Activated naive CD4-positive, alpha-beta T cell treated with Interleukin-2 at 50 U/mL for 16 hours (primary cell): ENCODE measurements at places on chromosomes 3 and 15.

- DNase-seq = no peak
Observed at GRCh38 chr3:155948476-155948875, 78.0 kb downstream of the GMPS start.

GRCh38 chr3:7520059-7520458 is 659.1 kb downstream of the GRM7 start:
- DNase-seq = no peak

DNA sequence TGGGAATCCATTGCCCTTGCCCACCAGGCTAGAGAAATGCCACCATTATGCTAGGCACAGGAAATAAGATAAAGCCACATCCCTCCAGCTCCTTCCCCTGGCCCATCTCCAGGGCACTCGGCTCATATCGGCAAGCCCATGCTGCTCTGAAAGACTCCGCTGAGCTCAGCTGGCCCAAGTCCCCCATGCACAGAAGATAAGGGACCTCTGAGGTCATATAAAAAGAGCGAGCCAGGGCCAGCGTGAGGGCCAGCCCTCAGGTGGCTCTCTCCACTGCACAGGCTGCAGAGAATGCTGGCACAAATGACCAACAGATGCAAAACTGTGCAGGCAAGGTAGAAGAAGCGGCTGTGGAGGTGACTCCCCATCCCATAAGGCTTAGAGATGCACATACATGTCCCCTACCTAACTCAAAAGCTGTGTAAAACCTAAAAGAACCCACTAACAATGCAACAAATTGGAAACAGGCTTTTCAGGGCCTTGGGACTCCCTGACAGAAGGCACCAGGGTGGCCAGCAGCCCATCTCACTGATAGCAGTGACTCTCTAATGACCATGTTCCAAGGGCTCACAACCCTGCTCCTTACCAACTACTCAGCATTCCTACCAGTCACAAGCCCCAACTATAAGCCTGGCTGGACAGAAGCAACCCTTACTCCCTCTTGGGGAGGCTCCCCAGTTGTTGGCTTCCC is 3.0 kb downstream of the RAB6B start:
- DNase-seq = no peak

- DNase-seq = no peak
Observed at GRCh38 chr15:48073881-48074280, 46.9 kb upstream of the SLC24A5 start.

DNA sequence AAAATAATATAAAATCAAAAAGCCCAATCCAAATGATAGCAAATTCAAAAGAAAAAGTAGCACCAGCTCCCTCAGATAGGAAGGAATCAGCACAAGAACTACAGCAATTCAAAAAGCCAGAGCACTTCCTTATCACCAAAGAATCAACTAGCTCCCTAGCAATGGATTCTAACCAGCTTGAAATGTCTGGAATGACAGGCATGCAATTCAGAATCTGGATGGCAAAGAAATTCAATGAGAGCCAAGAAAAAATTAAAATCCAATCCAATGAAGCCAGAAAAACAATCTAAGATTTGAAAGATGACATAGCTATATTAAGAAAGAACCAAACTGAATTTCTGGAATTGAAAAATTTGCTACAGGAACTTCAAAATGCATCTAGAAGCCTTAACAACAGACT is 1334.4 kb upstream of the ALCAM start:
- no peak for DNase-seq

GRCh38 chr15:26757141-26757540 is 15.7 kb downstream of the GABRB3 start:
- no peak for DNase-seq

- no peak for DNase-seq
Observed at GRCh38 chr15:88680241-88681001, 41.6 kb downstream of the ISG20 start.

GRCh38 chr15:78396976-78397375 is 41.0 kb upstream of the IREB2 start:
- no peak for DNase-seq

GRCh38 chr3:188779281-188779980 is 392.3 kb upstream of the TPRG1 start:
- no peak for DNase-seq

DNA sequence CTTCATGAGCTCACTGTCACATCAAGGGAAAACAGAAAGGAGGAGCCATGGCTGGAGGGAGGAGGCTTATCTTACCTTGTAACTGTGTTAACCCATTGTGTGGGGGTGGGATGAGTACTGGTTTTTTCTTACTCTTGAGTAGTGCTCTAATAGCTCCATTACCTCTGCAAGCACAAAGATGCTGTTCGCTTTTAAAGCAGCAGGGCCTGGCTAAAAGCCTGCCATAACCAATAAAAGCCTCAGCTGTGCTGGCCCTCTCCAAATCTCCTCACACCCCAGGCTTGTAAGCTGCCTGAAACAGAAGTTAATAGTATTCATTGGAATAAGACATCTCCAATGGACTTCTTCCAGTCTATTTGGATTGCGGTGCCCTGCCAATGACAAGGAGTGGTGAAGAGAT is 544.1 kb downstream of the TUSC7 start:
- no peak for DNase-seq

DNA sequence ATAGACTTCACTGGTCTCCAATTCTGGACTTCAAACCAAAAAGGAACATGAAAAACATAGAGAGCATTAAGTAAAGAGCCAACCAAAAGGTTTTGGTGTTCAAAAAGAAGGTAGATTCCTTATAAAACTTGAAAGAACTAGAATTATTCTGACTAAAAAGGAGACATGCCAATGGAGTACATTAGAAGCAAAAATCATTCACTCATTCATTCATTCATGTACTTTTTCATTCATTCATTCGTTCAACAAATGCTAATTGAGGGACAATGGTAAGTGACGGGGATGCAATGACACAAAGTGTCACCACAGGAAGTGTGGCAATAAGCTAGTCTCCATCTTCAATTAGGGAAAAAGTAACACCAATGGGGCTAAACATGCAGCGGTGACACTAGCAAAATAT is 181.0 kb upstream of the ATP11B start:
- no peak for DNase-seq

DNA sequence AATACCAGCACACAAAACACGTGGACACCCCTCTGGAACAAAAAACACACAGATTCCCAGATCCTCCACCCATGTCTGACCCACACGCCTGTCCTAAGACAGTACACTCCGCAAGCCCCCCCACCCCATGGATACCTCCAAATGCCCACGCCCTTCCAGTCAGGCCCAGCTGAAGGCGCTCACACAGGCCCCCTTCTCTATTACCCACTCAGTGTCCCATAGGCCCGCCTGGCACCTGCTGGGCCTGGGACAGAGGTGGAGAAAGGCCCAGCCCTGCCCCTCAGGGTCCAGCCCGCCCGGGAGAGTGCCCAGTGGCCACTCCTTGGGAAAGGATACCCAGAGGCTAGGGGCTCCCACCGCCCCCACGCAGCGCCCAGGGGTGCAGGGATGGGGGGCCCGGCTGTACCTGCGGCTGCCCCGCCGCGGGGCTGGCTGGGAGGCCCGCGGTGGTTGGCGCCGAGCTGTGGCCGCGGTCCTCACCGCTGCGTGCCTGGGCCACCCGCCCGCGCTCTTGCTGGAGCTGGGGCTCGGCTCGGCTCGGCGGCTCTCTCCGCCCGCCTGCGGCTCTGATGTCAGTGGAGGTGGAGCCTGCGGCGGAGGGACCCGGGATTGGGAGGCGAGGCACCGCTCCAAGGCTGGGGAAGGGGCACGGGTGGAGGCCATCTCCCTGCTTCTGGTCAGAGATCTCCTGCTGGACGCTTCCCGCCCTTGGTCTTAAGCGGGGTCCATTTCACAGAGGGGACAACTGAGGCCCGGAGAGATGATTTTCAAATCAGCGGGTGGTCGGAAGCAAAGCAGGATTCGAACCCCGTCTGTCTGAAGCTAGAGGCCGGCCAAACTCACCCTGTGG is at the start of gene CAMK1:
CAMK1 (minus strand) TSS at position 522 of the 850 bp plus-strand sequence. CDS start 2,198 bp downstream, outside the sequence.
- DNase-seq = peak; percentile 71

- no peak for DNase-seq
Observed at GRCh38 chr3:128710816-128711433, 15.1 kb upstream of the RAB7A start.

DNA sequence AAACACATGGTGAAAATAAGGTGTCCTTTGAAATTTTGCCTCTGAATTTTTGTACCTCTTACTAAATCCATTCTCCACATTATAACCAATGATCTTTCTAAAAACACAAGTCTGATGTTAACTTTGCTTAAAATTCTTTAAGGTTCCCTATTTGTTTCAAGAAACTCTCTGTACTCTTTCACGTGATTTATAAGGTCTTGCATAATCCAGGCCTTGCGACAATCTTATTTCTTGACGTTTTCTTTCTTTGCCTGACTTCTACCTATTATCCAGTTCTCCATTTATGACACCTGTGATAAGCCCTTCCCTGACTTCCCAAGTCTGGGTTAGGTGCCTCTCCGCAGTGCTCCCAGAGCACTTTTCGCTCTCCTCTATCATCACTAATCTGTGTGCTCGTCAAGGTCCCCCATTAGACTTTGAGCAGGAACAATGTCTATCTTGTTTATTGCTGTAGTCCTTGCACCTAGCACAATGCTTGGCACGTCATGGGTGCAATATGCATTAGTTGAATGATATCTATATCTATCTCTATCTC is 24.3 kb upstream of the KPNA1 start:
- DNase-seq = no peak

DNA sequence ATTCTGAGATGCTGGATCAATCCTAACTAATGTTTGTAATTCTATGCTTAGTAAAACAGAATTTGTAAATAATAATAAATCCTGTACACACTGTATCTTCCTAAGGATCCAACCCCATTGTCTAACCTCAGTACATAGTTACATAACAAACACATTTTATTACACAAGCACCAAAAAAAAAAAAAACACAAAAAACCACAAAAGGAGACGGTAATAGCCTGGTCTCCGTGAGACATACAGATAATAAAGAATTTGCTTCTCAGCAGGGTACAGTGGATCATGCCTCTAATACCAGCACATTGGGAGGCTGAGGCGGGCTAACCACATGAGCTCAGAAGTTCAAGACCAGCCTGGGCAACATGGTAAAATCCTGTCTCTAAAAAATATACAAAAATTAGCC is 558.7 kb downstream of the MAGI1 start:
- no peak for DNase-seq

- no peak for DNase-seq
Observed at GRCh38 chr15:57255751-57256341, 120.5 kb upstream of the CGNL1 start.

DNA sequence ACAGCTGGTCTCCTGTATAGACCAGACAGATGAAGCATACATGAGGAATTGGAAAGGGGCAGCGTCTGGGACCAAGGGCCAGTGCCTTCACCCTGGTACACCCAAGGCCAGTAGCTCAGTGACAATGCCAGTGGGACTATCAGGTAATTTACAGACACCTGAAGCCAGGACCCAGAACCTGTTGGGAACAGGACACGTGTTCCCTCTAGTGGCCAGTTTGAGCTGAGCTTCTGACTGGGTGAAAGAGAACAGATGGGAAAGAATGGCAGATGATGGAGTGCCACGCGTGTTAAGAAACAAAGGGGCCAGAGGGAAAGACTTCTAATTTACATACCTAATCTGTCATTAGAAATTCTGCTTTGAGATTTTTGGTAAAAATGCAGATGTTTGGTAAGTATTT is 5.1 kb upstream of the SLC25A38 start:
- DNase-seq = peak; percentile 67

DNA sequence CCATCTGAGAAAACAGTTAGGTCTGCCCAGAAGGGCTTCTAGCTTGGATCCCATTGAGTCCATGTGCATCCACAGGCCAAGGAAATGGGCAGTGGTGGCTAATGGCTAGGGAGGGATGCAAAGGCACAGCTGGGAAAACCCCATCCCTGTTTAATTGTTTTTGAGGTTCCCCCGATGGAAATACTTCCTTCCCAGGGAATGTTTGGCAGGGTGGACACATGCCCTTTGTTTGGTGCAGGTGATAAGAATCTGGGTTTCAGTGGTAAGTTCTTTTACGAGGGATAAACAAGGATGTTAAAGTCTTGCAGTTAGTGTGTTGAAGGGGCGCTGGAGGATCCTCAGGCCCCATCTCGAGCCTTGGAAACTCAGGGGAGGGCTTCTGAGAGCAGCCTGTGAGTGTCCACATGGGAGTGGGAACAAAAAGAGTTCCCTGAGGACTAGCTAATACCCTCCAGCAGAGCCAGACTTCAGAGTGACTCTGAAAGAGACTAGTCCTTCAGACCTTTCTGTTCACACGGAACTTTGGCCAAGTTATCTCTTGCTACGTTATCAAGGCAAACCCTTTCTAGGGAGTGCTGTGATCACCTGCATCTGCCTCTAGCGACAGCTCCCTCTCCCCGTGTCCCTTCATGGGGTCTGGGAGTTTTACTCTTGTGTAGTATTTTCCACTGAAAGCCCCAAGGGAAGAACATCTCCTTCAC is 17.4 kb downstream of the PTPRG start:
- DNase-seq = no peak

DNA sequence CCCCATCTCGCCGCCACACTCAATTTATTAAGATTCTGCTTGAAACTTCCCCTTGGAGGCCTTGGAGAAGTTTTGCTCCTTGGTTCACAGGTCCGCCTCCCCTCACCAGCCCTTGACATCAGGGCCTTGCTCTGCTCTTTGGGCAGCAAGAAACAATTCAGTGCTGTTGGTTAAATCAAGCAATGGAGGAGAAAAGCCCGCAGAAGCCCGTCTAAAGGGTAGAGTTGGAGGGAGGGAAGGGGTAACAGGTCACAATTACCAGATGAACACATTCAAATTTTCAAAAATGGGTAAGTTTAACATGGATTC is 429 bp downstream of the PARP9 start:
- peak; percentile 14 for DNase-seq

GRCh38 chr3:151282921-151283320 is 4.6 kb upstream of the P2RY14 start:
- DNase-seq = no peak

DNA sequence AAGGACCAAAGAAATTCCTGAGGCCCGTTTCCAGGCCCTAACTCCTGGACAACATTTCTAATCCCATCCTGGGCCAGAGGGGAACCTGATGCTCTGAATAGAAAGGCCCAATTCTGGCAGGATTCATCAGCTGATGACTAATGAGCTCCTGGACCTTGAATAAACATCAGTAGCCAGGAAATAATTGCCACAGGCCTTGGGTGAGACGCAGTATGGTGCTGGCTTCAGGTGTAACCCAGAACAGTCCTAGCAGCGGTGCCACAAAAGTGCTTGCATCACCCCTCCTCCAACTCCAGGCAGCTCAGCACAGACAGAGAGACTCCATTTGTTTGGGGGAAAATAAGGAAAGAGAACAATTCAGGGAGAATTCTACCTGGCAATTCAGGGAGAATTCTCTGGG is 184.7 kb upstream of the POU1F1 start:
- DNase-seq = no peak

- DNase-seq = no peak
Observed at GRCh38 chr3:46930945-46931403, 45.6 kb downstream of the CCDC12 start.
